ENCODE measurements at places on chromosomes 5 and 9. TPM values are rescaled to one million over a fixed set of nuclear protein-coding genes. Genes with fewer than 3 reads are reported as not detected.

GRCh38 chr5:134439210-134439654 lies 27.6 kb upstream of the CDKN2AIPNL start:
- DNase-seq, result peak; percentile 22

Gene MARCOL
- not detected for total RNA-seq

DNA sequence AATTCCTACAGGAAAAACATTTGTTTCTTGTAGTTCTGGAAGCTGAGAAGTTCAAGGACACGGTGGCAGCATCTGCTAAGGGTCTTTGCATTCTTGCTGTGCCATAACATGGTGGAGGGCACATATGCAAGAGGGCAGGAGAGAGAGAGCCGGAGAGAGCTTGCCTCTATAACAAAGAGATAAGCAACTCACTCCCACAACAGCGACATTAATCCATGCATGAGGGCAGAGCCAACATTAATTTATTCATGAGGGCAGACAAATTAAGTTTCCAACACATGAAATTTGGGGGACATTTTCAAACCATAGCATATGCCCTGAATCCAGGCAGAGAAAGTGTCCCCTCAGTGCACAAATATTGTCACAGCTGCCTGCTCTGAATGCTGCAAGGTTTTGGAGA lies 4.4 kb upstream of the GTF3C5 start:
- no peak for DNase-seq

Gene C1QTNF2
- total RNA-seq, result 2.0 TPM

DNA sequence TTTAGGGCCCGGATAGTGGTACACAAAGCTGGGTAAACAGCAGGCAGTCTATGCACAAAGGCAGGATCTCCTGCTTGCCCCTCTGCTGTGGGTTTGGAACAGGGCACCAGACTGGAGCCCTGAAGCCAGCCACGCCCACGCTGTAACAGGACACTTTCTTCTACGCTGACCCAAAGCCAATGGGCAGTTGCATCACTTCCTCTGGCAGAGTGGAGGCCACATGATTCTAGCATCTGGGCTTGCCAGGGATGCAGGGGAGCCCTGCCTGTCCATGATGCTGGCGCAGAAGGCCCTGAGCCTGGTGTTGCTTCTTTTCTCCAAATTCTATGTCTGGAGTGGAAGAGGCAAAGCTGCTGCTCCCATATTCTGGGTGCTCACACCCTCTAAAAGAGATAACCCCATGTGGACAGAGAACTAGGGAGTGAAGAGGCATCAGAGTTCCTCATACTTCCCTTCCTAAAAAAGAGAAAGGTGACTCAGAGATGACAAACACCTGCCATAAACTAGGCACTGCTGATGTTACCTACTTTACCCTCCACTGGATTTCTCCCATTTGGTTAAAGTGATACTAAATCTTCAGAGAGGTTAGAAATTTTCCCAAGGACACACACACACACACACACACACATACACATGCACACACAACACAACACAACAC lies 260.3 kb upstream of the KLF4 start:
- DNase-seq, result peak; percentile 50

GRCh38 chr9:109315480-109316206 lies 5.2 kb downstream of the EPB41L4B start:
- no peak for DNase-seq

DNA sequence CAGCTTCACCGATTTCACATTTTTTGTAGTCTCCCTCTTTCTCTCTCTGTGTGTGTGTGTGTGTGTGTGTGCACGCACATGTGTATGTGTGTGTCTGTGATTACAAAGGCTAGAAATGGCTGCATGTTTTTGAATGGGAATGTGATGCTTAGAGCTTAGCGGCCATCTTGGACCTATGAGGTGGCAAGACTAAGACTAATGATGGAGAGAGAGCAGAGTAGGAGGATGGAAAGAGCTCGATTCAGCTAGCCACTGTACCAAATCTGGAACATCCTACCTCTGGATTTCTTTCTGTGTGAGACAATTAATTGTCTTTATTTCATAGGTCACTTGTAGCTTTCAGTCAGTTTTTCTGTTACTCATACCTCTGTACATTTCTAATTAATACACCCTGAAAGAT lies 205.1 kb downstream of the PCSK1 start:
- DNase-seq, result no peak

- DNase-seq, result no peak
These were observed 22.8 kb upstream of the ANKRD33B start for GRCh38 chr5:10540951-10541646.

Gene GFI1B
- total RNA-seq, result 0.41 TPM

- no peak for DNase-seq
These were observed 47.8 kb upstream of the RAPGEF6 start for GRCh38 chr5:131682826-131683225.

GRCh38 chr9:96417661-96418082 lies 498 bp downstream of the ZNF367 start:
- DNase-seq, result no peak

Gene UGT3A1
- not detected for total RNA-seq

DNA sequence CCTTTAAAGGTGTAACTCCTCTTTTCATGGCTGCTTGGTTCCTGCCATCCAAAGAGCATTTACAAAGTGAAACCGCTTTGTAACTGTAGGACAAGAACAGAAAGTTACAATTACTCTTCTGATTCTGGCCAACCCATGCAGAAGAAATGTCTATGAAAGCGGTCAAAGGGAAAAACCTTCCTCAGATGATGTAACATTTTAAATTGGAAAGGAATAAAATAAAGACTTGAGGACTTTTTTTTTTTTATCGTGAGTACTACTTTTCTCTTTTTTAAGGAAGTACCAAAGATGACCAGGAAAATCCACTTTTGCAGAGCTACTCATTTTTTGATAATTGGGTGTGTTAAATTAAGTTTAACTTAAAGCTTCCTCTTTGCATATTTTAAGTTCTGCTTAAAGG lies 13.0 kb upstream of the C9orf72 start:
- no peak for DNase-seq

DNA sequence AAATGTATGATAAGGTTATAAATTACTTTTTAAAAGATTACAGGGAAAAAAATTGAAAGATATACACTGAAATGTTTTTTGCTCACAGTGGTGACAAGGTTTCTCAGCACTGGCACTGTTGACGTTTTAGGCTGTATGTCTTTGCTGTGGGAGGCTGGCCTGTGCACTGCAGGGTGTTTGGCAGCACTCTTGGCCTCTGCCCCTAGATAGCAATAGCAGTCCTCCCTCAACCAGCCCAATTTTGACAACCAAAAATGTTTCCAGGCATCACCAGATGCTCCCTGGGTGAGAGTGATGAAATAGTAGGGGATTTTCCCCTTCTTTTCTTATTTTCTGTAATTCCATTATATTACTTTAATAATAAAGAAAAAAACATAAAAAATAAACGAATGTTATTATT lies 3.3 kb downstream of the CD274 start:
- DNase-seq, result no peak

DNA sequence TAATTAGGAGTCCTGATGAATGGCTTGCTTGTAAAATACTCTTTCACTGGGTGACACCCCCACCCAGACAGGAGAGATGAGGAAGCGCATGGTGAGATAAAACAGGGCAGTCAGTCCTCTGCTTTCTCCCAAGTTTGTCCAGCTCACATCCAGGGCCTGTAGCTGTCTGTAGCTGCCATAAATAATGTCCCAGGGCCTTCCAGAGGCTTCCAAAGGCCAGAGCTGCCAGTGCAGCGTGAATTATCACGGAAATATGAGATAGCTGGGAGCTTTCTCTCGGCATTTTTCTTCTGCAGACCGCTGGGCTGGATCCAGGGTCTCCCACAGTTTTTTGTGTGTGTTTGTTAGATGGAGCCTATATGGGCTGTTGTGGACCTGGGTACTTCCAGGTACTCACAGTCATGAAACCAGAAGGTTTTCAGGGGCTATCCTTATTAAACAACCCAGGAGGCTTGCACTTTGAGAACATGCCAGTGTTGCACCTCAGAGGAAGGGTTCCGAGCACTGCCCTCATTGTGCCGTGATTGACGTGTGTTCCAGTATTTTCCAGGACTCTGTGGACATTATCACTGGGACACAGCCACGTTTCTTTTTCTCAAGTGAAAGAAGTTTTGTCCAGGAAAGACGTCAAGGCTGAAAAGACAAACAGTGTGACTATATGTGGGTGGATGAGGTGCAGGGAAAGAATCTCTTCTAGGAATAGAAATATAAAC lies 117.5 kb downstream of the FGF1 start:
- no peak for DNase-seq

Gene PDLIM4
- 2.0 TPM for total RNA-seq

Gene NR5A1
- total RNA-seq, result not detected

Gene POLR3G
- total RNA-seq, result 3.3 TPM

Gene ARSI
- 0.41 TPM for total RNA-seq

Gene AFAP1L1
- total RNA-seq, result 4.9 TPM

DNA sequence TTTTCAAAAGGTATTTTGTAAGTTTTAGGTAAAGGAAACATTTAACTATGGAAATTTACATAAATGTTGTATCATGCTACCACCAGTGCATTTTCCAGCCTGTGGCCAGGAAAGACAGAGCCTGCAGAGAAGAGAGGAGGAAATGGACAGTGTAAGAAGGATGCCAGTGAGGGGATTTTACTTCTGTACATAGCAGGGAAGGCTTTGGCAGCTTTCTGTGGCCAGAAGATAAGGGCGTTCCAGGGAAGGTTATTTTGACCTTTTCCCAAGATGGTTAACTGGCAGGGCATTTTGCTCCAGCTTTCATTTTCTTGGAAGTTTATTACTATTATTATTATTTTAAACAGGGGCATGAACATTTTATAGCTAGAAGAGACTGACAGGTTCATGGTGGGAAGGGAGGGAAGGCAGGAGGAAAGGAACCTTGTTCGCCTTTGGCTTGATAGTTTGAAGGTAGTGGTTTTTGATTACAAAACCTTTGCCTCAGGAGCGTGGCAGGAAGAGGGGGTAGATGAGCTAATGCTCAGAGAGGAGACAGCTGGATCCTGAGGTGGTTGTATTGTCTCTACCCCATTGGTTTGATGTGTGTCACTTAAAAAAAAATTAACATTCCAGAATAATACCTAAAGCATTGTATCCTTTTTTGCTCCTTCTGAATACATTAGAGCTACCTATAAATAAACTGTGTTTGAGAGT lies 4.1 kb downstream of the ISOC1 start:
- no peak for DNase-seq

Gene ENHO
- total RNA-seq, result 53.4 TPM

Gene RANBP17
- total RNA-seq, result 190 TPM

GRCh38 chr5:143219696-143220095 lies 183.8 kb downstream of the NR3C1 start:
- no peak for DNase-seq

DNA sequence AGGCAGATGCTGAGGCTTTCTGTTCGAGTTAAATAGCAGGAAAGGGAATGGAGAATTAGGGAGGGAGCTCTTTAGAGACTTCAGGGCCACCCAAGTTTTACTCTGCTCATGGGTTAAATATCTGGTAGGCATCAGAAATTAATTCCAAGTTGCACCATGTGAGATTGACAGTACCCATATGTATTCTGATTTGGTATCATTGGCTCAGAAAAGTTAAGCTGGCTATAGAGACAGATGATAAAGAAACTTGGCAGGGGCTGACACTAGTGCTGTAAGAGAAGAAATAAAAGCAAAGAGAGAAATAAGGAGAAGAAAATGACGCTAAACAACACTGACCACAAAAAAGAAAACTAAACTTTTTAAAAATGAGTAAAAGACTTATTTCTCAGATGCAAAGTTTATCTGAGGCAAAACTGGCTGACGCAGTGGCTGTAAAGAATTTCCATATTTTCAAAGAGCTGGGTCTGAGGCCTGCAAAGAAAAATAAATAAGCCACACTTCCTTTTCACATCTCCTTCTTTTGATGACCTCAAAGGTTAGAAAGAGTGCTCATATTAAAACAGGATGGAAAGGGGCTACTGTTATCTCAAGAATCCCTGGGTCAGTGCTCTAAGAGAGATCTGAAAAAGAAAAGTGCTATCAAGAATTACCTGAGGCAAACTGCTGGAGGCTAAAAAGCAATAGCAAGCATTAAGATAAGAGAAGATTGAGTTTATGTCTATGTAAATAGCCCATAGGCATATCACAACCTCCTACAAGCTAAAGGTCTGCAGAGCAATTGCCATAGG lies 399.0 kb upstream of the MEF2C start:
- no peak for DNase-seq

- DNase-seq, result no peak
These were observed 370.3 kb downstream of the NNT start for GRCh38 chr5:43973318-43973717.

Gene IL4
- total RNA-seq, result not detected

Gene SMIM33
- not detected for total RNA-seq

GRCh38 chr5:147859962-147860640 lies 18.4 kb upstream of the SCGB3A2 start:
- DNase-seq, result no peak

GRCh38 chr9:18002718-18003438 lies 424.0 kb downstream of the SH3GL2 start:
- no peak for DNase-seq

DNA sequence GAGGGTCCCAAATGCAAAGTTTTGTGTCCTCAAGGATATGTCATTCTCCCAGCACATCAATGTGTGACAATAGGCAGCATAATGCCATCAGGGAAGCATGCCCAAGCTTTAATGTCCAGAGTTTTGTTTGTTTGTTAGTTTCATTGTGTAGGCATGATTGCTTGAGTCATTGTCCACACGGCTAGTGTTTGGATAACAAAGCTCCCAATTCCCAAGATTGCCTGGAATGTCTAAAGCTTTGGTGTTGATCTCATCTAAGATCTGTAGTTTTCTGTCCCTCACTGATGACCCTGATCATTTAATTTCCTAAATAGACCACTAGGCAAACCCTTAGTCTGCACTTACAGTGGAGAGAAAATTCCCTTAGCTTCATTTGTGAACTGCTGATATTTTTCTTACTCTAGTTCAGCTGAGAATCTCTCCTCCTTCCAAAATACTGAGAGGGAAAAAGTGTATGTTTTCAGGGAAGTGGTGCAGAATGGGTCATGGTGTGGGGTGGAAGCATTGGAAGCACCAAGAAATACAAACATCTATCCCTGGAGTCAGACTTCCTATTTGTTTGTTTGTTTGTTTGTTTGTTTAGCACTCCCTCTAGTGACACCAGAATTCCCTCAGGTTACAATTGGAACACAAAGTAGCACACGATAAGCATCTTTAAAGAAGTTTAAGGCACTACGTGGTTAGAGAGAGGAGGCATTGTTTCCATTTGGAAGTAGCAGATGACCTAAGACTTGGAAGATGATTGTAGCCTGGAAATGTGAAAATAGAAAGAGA lies 127.1 kb downstream of the PRDM6 start:
- DNase-seq, result no peak

DNA sequence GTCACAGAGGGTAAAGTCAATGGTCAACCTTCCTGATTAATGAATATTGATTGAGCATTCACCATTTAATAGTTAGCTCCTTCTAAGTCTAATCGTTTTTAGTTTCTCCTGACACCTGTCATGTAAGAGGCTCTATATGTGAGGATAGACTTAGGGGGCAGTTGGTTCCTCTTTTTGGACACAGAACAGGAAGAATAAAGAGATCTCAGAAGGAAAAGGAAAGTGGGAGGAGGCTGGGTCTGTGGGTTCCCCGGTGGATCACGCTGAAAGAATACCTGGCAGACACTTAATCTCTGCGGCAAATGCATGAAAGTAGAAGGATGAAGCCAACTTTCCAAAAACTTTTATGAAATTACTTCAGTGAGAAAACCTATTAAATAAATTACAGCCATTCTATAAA lies 98.4 kb downstream of the PDE4D start:
- DNase-seq, result no peak

Gene COL15A1
- 6.9 TPM for total RNA-seq

Gene ZNF483
- total RNA-seq, result 37.1 TPM

Data from frontal cortex (tissue), 4 donors.